ENCODE measurements at places on chromosomes 5 and 9.

DNA sequence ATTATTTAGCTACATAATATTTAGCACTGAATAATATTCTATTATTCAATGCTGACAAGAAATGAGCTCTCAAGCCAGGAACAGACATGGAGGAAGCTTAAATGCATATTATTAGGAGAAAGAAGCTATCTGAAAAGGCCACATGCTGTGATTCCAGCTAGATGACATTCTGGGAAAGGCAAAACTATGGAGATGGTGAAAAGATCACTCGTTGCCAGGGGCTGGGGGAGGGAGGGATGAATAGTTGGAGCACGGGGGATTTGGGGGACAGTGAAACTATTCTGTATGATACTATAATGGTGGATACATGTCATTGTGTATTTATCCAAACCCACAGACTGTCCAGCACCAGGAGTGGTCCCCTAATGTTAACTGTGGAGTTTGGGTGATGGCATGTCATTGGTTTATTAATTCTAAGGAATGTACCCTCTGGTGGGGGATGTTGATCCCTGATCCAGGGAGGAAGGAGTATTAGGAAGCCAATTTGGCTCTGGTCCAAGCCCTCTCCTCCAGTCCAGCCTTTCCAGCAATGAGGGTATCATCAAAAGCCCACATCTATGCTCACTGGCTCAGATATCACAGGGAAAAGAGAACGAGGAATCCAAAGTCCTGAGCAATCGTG lies 162.5 kb downstream of the COL23A1 start:
- no peak for DNase-seq

GRCh38 chr9:23258569-23258968 lies 567.5 kb downstream of the ELAVL2 start:
- DNase-seq = no peak

- no peak for DNase-seq
These were observed 106.4 kb downstream of the SLC24A2 start for GRCh38 chr9:19682397-19682796.

GRCh38 chr5:167918813-167919483 lies 372.5 kb upstream of the WWC1 start:
- no peak for DNase-seq

GRCh38 chr9:114518599-114519022 lies 13.3 kb upstream of the WHRN start:
- no peak for DNase-seq

GRCh38 chr5:96885518-96886338 lies 9.4 kb downstream of the ERAP2 start:
- DNase-seq = no peak

DNA sequence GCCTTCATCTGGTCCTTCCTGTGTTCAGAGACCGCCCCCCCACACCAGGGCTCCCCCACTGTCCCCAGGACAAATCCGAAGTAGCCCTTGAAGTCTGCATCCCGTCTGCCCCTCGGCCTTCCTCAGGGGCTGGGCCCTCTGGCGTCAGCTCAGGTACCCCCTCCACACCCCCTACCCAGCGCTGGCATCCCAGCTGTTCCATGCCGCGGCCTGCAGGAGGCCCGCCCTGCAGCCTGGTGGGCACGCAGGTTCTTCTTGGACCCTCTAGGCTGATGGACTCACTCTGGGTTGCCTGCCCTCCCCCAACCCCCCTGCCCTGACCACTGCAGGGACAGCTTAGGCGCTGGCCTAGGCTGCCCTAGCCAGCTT lies 6.6 kb downstream of the SLC2A6 start:
- DNase-seq = no peak

DNA sequence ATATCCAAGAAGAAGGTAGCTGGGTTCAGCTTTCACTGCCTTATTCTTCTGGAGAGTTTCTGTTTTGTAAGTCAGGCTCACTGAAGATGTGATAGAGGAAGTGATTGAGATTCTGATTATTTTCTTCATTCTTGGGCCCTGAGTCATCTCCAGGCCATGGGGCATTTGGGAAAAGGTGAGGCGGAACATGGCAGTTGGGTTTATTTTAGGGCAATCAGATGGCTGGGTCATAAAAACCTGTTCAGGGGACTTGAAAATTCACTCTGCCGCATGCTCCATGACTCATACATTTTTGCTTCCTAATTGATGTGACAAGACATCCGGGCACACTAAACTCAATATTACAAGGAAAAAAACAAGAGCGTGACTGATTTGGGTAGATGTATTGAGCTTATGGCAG lies 265.7 kb upstream of the KLF4 start:
- DNase-seq = no peak

DNA sequence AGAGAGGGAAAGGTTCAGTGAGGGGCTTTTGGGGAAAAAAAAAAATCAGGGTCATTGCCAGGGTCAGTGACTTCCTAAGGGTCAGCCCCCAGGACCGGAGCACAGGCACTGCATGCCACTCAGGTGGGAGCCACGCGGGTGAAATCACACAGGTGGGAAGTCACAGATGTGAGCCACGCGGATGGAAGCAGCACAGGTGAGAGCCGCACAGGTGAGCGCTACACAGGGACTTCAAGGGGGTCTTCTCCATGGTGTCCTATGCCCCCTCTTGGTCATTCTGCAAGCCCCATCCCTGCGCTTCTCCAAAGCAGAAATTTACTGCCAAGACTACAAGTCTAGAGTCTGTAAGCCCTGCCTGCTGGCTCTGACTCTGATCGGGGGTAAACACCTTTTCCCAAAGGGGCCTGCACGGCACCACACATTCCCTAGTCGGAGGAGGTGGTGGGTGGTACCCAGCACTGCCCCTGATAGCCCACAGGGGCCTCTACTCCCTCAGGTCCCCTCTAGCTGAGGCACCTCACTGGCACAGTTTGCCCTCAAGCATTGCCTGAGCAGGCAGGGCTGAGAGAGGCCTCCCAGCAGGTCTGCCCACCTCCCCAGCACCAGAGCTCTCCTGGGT lies 18.3 kb upstream of the OBP2B start:
- DNase-seq = no peak

DNA sequence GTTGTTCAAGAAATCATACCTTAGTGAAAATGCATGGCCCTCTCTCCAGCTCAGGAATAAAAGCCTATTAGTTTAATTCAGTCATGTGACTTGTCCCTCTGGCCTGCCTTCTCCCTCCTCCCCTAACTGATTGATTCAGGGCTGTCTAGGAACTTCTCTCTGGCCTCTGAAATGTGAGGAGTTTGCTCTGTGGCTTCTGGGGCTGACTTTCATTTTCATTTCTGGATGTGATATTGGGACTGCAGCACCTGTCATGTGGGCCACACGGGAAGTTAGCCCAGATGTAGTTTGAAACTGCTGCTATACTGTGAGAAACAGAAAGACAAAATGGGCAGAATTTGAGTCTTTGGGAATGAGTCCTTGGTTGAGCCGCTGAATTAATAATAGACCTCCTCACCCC lies 44.8 kb downstream of the PARP8 start:
- DNase-seq = no peak

DNA sequence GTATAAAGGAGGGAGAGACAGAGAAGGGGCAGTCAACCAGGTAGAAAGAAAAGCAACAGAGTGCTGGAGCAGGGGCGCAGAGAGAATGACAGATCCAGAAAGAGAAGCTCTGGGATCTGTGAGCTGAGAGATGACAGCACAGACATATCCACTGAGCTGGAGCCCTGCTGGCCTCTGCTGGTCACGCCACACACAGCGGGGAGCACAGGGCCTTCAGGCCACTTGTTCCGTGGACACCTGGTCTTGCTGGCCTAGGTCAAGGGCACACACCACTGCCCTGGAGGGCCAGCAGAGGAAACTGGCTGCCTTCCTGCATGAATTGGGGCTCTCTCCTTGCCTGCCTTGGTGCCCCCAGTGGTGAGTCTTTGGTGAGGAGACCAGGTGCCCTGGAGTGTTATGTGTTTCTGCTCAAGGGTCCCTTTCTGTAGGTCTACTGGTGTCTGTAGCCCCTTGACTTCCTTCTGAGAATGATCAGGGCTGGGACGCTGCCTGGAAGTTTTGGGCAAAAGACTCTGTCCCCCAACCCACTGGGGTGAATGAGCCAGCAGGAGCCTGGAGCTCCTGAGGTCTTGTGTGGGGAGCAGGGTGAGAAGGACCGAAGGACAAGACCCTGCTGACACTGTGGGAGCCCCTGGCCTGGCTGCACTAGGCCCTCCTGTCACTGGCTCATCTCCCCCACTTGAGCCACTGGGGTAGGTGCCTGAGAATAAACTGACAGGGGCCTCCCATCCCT lies 59.2 kb upstream of the ADAMTS2 start:
- DNase-seq = no peak

DNA sequence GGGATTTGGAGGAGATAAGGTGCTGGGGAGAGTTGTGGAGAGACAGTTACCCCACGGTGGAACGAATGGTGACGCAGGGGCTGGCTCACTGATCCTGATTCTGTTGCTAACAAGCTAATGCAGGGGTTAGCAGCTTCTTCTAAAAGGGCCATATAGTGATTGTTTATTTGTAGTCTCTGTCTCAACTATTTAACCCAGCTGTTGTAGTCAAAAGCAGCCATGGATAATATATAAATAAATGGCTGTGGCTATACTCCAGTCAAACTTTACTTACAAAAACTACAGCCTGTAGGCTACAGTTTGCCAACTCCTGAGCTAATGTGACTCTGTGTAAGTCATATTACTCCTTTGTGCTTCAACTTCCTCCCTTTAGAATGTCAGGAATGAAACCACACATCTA lies 21.8 kb downstream of the STOM start:
- no peak for DNase-seq

- DNase-seq = no peak
These were observed 69.6 kb downstream of the C9 start for GRCh38 chr5:39294736-39295135.

DNA sequence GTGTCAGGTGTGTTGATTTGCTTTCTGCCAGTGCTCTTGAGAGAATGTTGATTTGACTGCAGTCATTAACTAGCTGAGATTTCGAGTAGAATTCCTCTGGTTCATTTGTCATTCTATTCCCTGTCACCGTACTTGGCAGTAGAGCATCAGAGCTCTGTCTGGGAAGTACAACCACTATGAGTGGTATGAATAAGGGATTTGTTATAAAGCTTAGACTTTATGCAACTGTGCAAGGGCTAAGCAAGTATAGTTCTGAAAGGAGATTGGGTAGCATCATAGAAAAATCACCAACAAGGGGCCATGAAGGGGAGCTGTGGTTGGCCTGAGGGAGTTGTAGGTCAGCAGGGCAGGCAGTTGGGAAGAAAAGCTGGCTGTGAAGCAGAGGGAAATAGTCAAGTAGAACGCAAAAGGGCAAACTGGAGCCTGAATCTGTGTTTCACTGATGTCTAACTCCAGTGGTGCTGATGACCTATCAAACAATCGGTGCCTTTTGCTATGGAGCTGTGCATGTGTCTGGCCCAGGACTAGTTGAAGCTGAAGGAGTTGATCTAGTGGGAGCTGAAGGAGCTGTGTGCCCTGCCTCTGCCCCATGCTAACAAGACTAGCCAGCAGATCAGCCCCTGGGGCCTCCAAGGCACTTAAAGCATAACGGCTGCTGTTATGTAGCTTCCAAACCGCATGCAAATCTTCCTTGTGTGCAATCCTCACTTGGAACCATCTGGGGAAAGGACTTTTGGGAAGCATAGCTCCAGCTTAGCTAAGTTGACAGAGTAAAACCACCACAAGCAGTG lies 110.0 kb downstream of the SLC28A3 start:
- no peak for DNase-seq

DNA sequence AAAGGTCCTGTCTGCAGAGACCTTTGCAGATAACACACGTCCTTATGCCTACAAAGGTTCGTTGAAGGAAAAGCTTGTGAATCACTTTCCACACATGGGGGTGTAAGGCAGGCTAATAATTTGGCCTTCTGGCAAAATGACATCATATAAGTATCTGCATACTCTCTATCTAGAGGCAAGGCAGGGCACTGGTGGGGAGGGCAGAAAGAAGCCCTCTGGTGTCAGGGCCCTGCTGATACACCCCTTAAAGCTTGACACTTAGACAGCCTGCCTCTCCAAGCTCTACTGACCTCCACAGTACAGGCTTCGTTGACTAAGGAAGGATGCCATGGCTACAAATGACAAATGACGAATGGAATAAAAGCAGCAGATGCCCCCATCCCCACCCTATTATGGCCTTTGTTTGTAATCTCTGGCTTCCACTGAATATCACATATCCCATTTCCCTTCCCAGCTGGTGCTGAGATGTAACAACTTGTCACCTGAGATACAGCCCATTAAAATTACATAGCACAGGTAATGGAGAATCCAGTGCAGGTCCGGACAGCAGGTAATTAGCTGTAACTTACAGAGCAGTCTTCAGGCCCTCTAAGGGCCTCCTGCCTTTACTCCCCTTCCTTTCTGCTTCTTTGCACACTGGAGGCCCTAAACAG lies 76.9 kb upstream of the IFNK start:
- no peak for DNase-seq

- no peak for DNase-seq
These were observed 35.2 kb upstream of the IRX4 start for GRCh38 chr5:1917830-1918487.

GRCh38 chr5:163562071-163562470 lies 56.7 kb downstream of the MAT2B start:
- no peak for DNase-seq

DNA sequence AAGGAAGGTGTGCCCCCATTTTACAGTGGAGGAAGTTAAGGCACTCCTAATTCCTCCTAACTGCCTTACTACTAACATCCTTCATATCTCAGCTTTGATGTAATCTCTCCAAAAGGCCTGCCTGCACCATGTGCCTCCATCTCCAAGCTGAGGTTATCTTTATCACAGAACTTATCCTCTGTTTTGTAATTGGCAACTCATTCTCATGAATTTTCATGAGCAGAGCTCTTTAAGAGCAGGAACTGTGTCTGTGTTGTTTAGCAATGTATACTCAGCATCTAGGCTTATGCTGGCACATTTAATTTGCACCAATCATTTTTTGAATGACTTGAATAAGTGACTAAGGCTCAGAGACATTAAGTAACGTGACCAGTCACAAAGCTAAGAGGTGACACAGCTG lies 147.9 kb upstream of the VLDLR start:
- DNase-seq = no peak

DNA sequence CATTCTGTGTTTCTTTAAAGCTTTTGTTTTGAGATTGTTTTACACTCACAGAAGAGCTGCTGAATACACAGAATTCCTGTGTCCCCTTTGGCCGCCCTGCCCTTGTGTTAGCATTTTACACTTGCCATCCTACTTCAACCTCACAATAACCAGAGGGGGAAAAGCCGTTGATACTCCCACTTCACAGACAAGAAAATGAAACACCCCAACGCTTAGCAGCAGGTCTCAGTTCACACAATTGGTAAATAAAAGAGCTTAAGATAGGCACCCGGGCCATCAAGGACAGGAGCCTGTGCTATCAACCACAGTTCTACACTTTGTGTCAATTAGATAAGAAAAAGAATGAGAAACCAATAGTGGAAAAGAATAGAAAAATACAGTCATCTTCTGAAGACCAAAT lies 178.0 kb downstream of the SYK start:
- no peak for DNase-seq

DNA sequence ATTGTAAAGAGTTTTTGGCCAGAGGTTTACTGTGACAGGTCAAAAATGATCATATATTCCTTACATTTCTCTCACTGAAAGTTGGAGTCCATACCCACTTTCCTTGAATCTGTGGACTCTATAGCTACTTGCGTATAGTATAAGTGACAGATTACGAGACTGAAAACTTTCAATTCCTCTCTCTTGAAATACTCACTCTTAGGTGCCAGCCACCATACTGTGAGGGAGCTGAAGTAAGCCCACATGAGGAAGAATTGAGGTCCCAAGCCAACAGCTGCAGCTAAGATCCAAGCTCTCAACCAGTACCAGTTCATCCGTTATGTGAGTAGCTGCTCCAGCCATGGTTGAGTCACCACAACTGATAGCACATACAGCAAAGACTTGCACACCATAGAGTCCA lies 128.1 kb upstream of the FAM174A start:
- no peak for DNase-seq

- no peak for DNase-seq
These were observed at the start of gene HAVCR2 for GRCh38 chr5:157108976-157109375. HAVCR2 (minus strand) TSS chr5:157109044; CDS start chr5:157108983, 61 bp downstream.

- DNase-seq = no peak
These were observed 119.7 kb downstream of the FANCC start for GRCh38 chr9:95197692-95198271.

All from stimulated activated CD4-positive, alpha-beta T cell treated with anti-CD3 and anti-CD28 coated beads, Interleukin-1b, Interleukin-23, amount 100 ng/mL, for 4 hours (primary cell).